ENCODE measurements at places on chromosomes 3 and 15.
A peak's percentile ranks its signal among the peaks of the same experiment; 100 is the strongest.

- no peak for DNase-seq
Observed at GRCh38 chr3:60238550-60238949, 1012.7 kb downstream of the FHIT start.

DNA sequence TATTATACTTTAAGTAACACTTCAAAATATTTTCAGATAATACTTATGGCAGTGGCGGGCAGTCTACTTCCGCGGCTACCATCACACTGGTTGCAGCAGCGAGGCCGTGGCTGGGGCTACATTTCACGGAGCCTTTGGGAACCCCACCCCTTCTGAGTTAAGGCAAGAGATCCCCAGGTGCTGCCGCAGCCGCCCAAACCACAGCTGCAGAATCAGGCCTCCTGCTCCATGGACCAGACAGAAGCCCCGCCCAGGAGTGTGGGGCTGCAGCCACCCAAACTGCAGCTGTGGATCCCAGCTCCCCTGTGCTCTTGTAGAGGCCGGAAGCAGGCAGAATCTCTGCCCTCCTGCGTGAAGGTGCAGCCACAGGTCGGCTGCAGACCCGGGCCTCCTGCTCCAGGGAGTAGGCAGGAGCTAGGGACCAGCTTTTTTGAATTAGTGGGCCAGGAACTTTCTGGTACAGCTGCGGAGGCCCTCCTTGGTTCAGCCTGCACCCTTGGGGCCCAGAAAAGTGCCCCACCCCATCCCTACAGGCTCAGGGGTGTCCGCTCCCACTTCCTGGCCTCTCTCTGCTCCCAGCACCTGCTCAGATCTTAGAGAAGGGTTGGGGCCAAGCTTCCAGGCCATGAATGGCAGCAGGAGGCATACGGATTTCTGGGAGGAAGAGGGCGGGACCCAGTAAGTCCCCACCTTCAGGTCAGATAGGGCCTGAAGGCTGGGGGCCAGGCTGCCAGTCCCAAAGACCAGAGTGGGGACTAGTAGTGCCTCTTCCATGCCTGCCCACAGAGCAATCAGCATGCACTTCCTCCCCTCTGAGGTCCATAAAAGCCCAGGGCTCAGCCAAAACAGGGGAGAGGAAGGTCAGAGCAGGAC lies 1188.8 kb upstream of the CADM2 start:
- DNase-seq, result no peak

GRCh38 chr3:111362381-111363009 lies 179.5 kb upstream of the CD96 start:
- DNase-seq, result no peak

- DNase-seq, result no peak
Observed at GRCh38 chr3:185693985-185694653, 108.0 kb downstream of the SENP2 start.

- DNase-seq, result no peak
Observed at GRCh38 chr3:34005886-34006285, 207.5 kb downstream of the PDCD6IP start.

- no peak for DNase-seq
Observed at GRCh38 chr15:78762985-78763795, 48.1 kb downstream of the ADAMTS7 start.

GRCh38 chr15:42931702-42932486 lies 11.3 kb upstream of the TTBK2 start:
- no peak for DNase-seq

- no peak for DNase-seq
Observed at GRCh38 chr3:149858911-149859310, 45.9 kb downstream of the RNF13 start.

- peak; percentile 18 for DNase-seq
Observed at GRCh38 chr3:127628788-127629466, at the start of gene PODXL2. Gene PODXL2 (plus strand): TSS chr3:127629185. CDS start chr3:127629220, 35 bp downstream.

- no peak for DNase-seq
Observed at GRCh38 chr3:58355179-58355578, 22.5 kb downstream of the PXK start.

- DNase-seq, result no peak
Observed at GRCh38 chr3:60463685-60464084, 787.6 kb downstream of the FHIT start.

- DNase-seq, result no peak
Observed at GRCh38 chr3:15844889-15845288, 47.1 kb upstream of the ANKRD28 start.

DNA sequence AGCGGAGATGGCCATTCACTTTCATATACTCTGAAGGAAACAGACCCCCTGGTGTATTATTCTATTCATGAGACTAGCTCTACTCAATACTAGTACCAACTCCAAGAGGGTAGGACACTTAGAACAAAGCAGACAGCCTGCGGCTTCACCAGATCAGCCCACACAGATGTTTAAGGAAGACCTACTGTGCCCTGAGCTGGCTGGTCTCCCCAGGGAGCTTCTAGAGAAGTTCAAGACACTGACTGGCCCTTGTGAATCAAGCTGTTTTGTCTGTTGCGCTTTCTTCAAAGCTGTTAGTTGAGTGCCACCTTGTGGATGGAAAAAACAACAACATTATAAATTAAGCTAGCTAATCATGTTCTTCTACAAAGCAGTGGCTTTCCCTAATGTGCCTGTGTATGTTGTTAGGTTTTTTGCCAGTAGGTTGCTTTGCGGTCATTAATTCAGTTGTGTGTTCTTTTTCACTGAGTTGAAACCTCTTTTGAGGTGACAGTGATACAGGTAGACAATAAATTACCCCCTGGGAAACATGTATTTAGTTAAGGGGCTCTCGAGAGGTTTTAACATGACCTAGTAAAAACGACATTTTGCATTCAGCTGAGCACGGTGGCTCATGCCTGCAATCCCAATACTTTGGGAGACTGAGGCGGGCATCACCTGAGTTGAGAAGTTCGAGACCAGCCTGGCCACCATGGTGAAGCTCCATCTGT lies 64.2 kb upstream of the MYZAP start:
- DNase-seq, result no peak

GRCh38 chr3:140448001-140448400 lies 229.9 kb upstream of the TRIM42 start:
- DNase-seq, result no peak

DNA sequence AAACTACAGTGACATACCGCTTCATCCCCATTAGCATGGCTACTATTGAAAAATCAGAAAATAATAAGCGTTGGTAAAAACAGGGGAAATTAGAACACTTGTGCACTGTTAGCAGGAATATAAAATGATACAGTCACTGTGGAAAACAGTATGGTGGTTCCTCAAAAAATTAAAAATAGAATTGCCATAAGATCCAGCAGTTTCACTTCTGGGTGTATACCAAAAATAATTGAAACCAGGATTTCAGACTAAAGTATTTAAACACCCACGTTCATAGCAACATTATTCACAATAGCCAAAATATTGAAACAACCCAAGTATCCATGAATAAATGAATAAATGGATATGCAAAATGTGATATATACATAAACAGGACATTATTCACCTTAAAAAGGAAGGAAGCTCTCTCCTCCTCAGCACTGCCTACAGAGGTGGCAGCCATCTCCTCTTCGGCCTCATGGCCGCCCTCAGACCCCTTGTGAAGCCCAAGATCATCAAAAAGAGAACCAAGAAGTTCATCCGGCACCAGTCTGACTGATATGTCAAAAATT lies 34.1 kb downstream of the NGLY1 start:
- DNase-seq, result no peak

GRCh38 chr15:101613130-101614000 lies 38.8 kb downstream of the TM2D3 start:
- DNase-seq, result no peak

- no peak for DNase-seq
Observed at GRCh38 chr15:75131269-75131643, 70.4 kb upstream of the C15orf39 start.

- DNase-seq, result no peak
Observed at GRCh38 chr3:47296562-47297302, 14.0 kb downstream of the KLHL18 start.

DNA sequence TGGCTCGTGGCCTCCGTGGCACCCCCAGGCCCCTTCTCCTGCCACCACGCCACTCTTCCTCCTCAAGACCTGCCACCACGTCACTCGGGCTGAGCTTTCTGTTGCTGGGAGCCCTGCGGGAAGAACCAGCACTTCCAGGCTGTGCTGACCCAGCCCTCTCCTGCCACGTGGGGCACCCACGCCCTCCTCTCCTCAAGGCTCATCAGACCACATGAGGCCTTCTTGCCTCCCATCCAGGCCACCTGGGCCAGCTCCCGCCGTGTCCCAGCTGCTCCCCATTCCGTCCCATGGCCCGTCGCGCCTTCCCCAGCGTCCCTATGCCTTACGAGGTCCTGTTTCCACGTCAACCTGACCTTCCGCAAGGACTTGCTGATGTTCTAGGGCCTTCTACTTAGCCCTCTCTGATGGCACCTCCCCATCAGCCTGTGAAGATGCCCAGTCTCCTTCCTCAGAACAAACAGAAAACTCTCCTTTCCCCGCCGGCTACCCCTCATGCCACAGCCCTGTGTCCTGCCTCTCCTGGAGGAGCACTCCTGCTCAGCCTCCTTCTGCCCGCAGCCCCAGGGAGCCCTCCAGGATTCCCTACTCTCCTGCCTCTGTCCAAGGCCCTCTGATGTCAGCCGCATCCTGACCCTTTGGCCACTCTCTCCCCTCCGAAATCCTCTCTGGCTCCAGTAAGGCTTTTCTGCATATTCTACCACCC lies 71.1 kb upstream of the BLM start:
- no peak for DNase-seq

DNA sequence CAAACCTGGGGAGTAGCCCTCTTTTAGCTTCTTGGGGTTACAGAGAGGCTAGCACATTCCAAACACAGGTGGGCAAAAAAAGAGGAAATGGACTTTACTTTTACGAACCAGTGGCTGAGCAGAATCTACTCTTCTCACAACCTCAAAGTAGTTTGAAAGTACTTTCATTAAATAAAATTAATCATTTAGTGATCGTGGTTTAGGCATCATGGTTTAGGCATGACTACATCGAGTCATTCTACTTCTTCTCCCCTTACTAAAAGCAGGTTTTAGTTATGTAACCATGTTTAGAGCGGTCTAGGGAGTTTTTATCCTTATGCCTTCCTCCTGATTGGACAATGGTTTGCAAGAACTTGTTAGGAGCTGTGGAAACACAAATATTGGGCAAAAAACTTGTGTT lies 2.5 kb upstream of the GREM1 start:
- no peak for DNase-seq

DNA sequence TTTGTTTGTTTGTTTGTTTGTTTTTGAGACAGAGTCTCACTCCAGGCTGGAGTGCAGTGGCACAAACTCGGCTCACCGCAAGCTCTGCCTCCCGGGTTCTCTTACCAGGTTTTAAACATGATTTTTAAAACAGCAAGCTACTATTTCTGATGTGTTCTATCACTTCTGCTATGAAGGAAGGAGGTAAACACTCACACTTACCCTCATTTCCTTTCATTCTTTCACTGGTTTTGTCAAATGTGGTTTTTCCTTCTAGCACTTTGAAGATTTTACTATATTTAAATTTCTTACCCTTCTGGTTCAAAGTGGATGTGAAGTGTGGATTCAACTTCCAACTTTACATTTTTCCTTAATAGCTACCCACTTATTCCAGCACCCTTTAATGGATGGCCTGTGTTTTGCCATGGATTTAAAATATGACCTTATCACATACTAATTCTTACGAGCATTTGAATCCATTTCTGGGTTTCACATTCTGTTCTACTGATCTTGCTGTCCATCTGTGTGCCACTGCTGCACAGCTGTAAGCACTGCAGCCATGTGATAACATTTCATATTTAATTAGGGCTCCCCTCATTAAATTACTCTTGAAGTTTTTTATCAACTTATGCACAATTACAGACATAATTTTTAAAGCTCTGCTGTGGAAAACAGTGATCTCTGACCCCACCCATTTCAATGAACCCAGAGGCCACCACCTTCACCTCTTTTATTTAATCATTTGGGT lies 42.3 kb downstream of the TXNRD3 start:
- DNase-seq, result no peak

- no peak for DNase-seq
Observed at GRCh38 chr3:182331341-182331740, 462.0 kb upstream of the ATP11B start.

DNA sequence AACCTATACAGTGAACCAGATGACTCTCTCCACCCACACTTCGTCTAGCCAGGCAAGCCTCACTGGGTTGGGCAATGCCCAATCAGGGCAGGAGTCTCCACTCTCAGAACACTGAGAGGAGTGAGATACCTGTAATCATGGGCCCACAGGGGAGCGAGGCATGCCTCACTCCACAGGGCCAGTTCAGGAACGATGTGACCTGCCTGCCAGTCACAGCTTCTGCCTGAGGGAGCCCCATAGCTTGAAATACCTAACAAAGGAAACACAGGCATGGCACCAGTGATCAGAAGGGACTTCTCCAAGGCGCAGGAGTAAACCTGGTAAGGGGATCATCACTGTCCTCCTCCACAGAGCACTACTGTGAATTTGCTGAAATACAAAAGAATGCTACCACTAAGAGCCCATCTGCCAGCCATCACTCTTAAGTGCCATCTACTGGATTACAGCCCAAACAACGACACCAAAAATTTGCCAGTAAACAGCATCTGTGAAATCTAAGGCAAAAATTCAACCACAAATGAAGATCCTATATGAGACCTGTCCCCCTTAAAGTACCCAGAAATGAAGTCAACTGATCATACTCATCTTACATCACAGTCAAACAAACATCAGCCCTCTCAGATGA lies 689.9 kb upstream of the SEMA6D start:
- no peak for DNase-seq

DNA sequence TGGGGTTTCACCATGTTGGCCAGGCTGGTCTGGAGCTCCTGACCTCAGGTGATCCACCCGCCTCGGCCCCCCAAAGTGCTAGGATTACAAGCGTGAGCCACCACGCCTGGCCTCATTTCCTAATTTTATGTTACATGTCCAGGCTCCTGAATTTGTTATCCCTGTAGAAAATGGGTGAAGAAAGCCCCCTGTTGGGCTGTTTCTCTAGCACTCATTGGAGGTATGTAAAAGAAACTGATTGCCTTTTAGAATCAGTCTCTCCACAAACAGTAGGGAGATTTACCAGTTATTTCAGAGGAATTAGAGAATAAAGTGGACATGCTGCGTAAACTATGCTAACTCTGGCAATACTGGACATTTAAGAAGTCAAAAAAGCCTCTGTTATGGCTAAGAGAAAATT lies 364.1 kb upstream of the TBL1XR1 start:
- DNase-seq, result no peak

DNA sequence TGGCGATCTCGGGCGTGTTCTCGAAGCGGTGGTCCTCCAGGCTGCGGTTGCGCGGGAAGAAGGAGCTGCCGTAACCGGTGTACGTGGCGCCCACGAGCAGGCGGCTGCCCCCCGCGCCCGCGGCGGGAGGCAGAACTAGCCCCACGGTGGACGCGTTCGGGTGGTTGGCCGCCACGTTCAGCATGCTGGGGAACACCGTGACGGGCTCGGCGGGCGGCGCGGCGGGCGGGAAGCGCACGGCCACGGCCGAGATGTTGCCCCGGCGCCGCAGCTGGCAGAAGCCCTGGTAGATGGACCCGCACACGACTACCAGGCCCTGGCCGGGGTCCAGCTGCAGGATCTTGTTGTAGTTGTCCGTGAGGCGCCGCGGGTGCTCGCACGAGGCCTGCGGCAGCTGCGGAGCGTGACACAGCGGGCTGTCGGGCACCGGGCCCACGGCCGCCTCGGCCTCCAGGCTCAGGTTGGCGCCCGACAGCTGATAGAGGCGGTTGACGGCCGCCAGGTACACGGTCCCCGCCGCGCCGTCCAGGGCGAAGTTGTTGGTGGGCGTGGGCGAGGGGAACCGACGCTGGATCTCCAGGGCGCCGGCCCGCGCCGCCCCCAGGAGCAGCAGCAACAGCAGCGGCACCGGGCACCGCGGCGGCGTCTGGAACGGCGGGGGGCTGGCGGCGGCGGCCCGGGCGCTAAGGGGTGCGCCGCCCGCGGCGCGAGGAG lies 397 bp downstream of the PLXND1 start:
- DNase-seq, result no peak

Data from activated CD4-positive, alpha-beta T cell treated with anti-CD3 and anti-CD28 coated beads, Interleukin-2, amount 50 U/mL, for 4 hours (primary cell).